ENCODE measurements at places on chromosomes 2 and 18. TPM values are rescaled to one million over a fixed set of nuclear protein-coding genes. Genes with fewer than 3 reads are reported as not detected.

The CRACDL gene
- total RNA-seq, result 10.6 TPM

The GDF7 gene
- 0.42 TPM for total RNA-seq

- peaks cover 7% of the 10 kb centered on the region for H3K36me3 ChIP-seq
- H3K4me3 ChIP-seq, result no peak overlapping the region
- no peak overlapping the region for H3K27ac ChIP-seq
- DNase-seq, result no peak
- no peaks in the 10 kb centered on the region for H3K4me1 ChIP-seq
These were observed 266.8 kb upstream of the CCDC68 start for GRCh38 chr18:55226044-55226443.

The KYNU gene
- 2.3 TPM for total RNA-seq
